T-helper 17 cell (primary cell): ENCODE measurements at places on chromosomes 6 and 20. TPM values are rescaled to one million over a fixed set of nuclear protein-coding genes. Genes with fewer than 3 reads are reported as not detected.

The CLPSL1 gene
- not detected for total RNA-seq

DNA sequence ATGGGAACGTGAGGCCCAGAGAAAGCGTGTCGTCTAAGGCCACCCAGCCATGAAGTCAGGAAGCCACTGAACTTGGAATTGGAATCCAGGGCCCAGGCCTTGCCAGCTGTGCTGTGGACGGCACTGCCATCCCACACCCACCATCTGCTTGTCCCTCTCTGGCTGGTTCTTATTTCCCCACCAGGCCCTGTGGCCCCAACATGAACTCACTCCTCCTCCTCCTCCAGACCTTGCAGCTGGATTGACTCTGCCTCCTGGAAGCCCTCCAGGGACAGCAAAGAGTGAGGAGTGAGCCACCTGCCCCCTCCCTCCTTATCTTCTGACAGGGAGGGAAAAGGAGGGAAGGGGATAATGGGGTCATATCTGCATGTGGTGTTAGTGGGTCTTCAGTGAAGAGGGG is 16.0 kb upstream of the IP6K3 start:
- H3K4me1 ChIP-seq, result peaks cover 3% of the 10 kb centered on the region
- H3K27me3 ChIP-seq, result peaks cover 27% of the 10 kb centered on the region
- H3K36me3 ChIP-seq, result no peaks in the 10 kb centered on the region
- H3K4me3 ChIP-seq, result no peak overlapping the region
- DNase-seq, result no peak
- no peak overlapping the region for H3K27ac ChIP-seq

DNA sequence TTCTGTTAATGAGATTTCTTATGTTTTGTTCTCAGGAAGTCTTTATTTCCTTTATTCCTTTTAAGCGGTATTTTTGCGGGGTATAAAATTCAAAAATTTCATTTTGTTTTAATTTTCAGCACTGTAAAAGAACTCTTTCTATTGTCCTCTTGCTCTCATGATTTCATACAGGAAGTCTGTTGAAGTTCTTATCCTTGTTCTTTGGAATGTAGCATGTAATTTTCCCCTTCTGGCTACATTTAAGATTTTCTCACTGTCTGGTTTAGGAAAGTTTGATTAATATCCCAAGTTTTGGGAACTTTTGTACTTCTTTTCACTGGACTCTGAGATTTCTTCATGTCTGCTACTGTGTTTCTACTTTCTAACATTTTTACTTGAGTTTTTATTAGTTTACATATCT is 581.4 kb upstream of the GJE1 start:
- peaks cover 2% of the 10 kb centered on the region for H3K36me3 ChIP-seq
- no peak overlapping the region for H3K4me3 ChIP-seq
- DNase-seq, result no peak
- peaks cover 3% of the 10 kb centered on the region for H3K4me1 ChIP-seq
- H3K27me3 ChIP-seq, result no peaks in the 10 kb centered on the region

The NTSR1 gene
- 0.10 TPM for total RNA-seq
